ENCODE measurements at places on chromosomes 1 and 21.

DNA sequence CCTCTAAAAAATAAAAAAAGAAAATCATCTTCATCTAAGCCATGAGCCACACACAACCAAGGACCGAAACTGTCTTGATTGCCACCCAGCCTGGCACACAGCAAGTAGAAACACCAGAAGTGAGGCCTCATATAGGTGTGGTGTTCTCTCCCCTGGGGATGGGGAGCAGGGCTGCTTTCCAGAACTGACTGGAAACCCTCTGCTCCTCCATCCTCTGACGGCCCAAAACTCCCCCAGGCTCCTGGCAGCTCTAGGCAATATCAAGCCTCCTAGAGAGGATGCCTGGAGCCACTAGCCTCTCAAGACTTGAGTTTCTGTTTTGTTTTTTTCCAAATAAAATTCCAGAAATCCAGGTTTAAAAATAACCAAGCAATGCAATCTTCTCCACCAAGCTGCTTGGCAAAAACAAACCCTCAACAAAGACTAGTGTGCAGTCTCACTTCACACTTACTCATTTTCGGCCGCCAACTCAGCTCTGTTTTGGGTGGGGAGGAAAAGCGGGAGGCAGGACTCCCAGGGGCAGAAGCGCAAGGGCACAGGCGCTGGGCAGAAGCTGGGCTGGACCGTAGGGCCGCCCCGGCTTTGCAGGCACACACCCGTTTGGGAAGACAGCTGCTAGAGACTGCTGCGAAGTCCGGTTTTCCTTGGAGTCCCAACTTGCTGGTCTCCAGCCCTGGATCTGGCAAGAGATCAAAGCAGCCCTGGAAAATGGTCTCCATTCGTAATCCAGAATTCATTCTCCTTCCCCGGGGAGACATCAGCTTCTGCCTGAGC, 78.2 kb upstream of the CAPZB start:
- DNase-seq = no peak

- no peak for DNase-seq
These were observed 82.9 kb upstream of the CACYBP start for GRCh38 chr1:174916846-174917245.

- DNase-seq = no peak
These were observed 39.2 kb downstream of the ABCA4 start for GRCh38 chr1:94081566-94082344.

DNA sequence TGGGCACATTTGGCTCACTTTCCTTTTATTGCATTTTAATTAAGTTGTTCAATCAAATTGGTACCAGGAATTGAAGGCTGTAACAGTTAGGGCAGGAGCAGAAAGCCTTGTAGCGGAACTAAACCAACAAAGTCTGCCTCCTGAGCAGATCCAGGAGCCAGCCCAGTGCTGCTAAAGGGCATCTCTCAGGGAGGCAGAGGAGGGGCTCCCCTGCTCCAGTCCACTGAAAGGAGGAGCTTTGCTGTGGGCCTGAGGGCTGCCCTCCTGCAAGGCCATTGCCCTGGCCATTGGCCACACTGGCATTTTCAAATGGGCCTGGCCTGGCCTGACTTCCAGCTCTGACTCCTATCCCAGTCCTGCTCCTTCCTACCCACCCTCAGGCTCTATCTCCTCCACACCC, 3.7 kb upstream of the TRABD2B start:
- DNase-seq = no peak

- no peak for DNase-seq
These were observed 84.1 kb downstream of the SPAG17 start for GRCh38 chr1:118100686-118101514.

- DNase-seq = no peak
These were observed 137.1 kb downstream of the AKT3 start for GRCh38 chr1:243712941-243713340.

DNA sequence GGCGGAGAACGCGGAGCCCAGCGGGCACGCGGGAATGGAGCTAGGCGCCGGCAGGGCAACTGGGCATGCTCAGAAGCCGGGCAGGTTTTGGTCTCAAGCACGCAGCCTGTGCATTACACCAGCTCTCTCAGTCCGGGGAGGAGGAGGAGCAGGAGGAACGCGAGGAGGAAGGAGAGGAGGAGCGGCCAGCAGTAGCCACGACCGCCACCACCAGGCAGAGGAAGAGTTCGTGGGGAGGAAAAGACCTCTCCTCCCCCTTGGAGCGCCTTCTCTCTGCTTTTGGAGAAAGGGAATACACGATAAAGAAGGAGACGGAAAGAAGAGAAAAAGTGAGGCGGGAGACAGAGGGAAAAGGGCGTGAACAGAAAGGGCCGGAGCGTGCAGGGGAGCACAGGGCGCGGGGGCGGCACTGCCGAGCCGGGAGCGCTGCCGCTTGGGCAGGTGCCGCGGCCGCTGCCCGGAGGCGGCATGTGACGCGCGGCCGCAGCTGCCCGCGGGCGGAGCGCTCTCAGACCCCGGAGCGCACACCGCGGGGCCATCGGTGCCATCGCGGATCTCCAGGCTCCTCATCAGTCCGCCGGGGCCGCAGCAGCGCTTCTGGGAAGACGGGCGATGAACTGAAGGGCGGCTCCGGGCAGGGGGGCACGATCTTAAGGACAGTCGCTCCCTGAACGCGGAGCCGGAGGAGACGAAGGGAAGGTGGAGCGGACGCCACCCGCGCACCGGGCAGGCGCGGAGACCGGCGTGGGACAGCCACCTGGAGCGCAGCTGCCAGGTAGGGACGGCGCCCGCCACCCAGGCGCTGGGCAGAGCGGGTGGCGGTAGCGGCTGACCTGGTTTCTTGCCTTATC, at the start of gene CHRM3:
TSS of gene CHRM3 (plus strand) at position 116 of the 851 bp plus-strand sequence. CDS start 520,884 bp downstream, outside the sequence.
- no peak for DNase-seq

DNA sequence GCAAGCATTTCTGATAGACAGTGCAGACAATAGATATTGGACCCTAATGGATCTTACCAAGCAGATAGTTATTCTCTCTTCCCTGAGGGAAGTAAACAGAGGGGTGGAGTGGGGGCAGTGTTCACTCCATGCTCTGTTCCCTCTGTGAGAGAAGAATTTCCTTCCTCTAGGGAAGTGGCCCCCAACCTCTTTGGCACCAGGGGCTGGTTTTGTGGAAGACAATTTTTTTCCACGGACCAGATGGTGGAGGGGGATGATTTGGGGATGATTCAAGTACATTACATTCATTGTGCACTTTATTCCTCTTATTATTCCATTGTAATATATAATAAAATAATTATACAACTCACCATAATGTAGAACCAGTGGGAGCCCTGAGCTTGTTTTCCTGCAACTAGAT, 459.9 kb downstream of the ADGRL2 start:
- no peak for DNase-seq

GRCh38 chr1:202034683-202035462, 24.5 kb downstream of the ELF3 start:
- no peak for DNase-seq

DNA sequence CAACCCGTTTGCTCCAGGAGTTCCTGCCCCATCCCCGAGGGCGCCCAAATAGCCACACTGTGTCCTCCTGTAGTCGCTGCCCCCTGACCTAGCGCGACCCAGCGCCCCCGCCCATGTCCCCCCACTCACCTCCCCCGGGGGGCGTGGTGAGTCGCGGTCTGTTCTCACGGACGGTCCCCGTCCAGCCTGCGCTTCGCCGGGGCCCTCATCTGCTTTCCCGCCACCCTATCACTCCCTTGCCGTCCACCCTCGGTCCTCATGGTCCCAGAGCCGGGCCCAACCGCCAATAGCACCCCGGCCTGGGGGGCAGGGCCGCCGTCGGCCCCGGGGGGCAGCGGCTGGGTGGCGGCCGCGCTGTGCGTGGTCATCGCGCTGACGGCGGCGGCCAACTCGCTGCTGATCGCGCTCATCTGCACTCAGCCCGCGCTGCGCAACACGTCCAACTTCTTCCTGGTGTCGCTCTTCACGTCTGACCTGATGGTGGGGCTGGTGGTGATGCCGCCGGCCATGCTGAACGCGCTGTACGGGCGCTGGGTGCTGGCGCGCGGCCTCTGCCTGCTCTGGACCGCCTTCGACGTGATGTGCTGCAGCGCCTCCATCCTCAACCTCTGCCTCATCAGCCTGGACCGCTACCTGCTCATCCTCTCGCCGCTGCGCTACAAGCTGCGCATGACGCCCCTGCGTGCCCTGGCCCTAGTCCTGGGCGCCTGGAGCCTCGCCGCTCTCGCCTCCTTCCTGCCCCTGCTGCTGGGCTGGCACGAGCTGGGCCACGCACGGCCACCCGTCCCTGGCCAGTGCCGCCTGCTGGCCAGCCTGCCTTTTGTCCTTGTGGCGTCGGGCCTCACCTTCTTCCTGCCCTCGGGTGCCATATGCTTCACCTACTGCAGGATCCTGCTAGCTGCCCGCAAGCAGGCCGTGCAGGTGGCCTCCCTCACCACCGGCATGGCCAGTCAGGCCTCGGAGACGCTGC, 1.1 kb downstream of the HTR6 start:
- DNase-seq = no peak

- no peak for DNase-seq
These were observed 191.7 kb upstream of the POU3F1 start for GRCh38 chr1:38238294-38238693.

DNA sequence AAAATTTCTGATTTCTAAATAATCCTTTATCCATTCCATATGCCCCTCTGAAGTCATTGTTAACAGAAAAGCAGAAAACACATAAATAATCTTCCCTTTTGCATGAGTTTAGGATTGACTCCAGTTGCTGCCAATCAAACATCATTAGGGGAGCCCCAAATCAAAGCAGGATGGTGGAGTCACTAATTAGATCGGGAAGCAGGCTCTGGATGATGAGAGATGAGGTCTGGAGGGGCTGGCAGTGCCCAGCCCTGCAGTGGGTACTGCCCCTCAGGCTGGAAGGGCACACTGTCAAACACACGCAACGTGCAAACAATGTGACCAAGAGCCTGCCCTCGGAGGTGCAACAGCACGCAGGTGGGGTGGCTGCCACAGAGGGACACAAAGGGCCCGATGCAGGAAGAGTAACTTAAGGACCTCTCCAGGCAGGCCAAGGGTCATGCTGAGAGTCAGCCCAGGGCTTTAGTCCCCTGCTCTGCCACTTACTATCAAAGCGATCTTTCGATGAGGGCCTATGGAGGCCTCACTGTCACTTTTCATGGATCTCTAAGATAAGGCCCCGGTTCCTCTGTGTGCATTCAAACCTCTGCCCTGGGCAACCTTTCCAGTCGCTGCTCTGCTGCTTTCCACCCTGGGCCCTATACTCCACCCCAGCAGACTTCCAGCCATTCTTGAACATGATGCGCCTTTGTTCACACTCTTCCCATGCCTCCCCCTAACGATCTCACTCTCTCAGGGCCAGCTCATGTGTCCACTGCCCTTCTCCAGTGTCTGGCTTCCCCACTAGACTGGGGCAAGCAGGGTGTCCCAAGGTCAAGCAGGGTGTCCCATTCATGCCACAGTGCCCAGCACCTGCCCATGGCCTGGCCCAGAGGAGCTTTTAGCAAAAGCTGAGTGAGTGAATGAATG, 98.9 kb downstream of the DMRTB1 start:
- DNase-seq = no peak

GRCh38 chr1:186892936-186893335, 64.2 kb downstream of the PLA2G4A start:
- no peak for DNase-seq

GRCh38 chr1:15207031-15207828, 39.8 kb upstream of the FHAD1 start:
- DNase-seq = no peak

DNA sequence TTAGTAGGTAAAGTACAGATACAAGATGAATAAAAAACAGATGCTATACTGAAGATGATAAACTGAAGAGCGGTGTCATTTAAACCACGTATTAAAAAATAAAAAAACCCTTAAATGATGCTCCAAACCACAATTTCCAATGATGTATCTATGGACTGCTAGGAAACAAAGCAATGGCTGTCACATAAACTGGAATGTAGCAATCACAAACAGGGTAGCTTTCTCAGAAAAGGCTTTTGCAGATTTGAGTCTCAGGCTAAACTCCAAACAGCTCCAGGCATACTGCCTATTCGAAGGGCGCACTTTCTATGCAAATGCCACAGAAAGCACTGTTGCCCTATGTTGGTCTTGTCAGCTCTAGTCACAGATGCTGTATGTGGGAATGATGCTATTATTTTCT, 12.4 kb upstream of the H3-3A start:
- DNase-seq = no peak

- no peak for DNase-seq
These were observed 207.2 kb downstream of the ATG4C start for GRCh38 chr1:62991152-62991551.

DNA sequence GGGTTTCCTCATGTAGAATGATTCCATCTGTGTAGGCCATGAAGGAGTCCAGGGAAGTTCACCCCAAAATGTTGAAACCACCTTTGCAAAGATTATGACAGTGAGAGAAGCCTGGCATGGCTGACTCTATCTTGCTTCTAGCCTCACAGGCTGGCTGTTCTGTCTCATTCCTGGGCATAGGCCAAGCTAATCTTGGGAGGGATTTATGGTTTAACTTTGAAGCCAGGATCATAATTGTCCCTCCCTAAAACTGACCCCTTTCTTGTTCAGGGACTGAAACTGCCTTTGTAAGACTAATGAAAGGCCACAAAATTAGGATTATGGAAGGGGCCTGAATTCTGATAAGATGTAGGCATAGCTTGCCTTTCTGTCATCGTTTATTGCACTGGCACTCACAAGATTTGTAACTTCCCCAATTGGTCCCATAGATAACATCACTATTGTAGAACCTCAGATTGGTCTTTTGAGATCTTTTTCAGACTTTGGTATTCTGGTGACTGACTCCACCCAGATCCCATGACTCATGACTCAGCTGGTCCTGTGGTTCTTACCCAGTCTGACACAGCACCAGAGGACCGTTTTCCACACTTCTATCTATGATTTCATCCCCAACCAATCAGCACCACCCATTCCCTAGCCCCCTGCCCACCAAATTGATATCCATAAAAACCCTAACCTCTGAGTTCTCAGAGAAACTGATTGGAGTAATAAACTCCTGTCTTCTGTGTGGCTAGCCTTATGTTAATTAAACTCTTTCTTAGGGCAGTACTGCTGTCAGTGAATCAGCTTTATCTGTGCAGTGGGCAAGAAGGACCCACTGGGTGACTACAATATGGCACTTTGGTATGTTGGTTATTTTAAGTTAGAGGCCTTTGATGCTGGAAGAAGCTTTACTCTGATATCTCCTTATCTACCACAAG, 13.6 kb upstream of the LAMTOR5 start:
- DNase-seq = no peak

GRCh38 chr1:97632776-97633175, 288.1 kb downstream of the DPYD start:
- DNase-seq = no peak

DNA sequence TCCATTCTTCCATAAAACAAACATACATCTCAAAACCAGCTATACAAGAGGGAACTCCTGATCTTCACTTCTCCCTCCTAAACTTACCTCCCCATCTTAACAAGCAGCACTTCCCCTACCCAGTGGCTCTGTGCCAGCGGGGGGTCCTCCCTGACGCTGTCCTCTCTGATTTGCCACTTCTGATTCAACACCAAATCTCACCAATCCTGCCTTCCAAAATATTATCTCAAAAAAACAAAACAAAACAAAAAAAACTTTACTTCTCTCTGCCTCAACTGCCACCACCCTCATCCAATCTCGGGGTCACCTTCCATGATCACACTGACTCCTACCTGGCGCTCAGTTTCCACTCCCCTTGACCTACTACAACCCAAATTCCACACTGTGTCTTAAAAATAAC, 72.8 kb downstream of the SLC45A1 start:
- DNase-seq = no peak

- DNase-seq = no peak
These were observed 219.8 kb upstream of the PRMT6 start for GRCh38 chr1:106836708-106837107.
